ENCODE measurements at places on chromosomes 7 and 10.

DNA sequence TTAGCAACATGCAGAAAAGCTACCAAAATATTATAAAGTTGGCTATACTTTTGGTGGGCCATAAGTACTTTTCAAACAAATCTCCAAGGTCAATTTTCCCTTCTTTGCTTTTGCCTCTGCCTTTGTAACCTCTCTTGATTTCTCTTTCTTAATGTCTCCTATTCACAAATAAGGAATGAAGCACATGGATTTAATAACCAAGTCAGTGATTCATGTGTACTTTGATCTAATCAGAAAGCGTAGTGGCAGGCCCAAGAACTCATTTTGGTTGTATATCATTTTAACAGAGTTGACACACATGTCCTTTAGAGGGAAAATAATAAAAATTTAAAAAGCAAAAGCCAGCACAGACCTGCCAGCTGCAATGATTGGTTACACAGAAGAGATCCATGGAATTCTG lies 93.7 kb downstream of the FZD1 start:
- no peak for DNase-seq

DNA sequence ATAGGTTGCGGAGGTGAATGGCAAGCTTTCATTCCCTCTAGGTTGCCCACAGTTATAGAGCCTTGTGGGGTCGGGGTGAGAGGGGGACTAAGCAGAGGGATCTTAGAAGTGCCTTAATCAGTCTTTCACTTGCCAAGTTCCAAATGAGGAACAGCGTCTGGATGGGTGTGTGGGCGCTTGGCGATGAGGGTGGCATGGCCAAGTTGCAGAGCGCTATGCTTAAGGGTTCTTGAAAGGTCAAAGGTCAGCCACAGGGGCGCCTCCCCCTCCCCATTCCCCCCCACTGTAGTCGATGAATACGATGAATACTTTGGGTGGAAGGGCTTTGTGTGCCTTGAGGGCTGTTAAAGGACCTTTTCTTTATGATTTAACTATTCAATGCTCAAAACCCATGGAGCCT lies 185.0 kb downstream of the TCF7L2 start:
- no peak for DNase-seq

- no peak for DNase-seq
These were observed 40.3 kb downstream of the PITRM1 start for GRCh38 chr10:3132036-3133025.

- no peak for DNase-seq
These were observed 26.3 kb upstream of the NPVF start for GRCh38 chr7:25254604-25255003.
